Hematopoietic multipotent progenitor cell treated with erythropoietin and hydrocortisone succinate and interleukin-3 and kit ligand, for 6 days (in vitro differentiated cells): ENCODE measurements at places on chromosomes 16 and 17.

GRCh38 chr17:81865733-81866439, 5.3 kb downstream of the ARHGDIA start:
- DNase-seq: no peak

DNA sequence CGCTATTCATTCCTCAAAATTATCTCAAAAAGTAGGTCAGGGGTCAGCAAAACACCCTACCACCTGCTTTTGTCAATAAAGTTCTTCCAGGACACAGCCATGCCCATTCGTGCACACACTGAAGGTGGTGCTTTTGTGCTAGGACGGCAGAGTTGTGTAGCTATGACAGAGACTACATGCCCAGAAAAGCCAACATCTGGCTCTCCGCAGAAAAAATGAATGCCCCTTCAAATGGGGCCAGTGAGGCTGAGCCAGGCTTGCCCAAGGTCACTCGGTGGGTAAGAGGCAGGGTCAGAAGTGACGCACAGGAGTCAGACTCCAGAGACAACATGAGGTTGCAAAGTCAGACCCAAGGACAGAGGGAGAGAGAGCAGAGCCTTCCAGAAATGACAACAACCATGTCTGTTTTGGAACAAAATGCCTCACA, 200.1 kb downstream of the XYLT1 start:
- DNase-seq: no peak

GRCh38 chr17:55722742-55723487, at the start of gene TMEM100:
Gene TMEM100 (minus strand): TSS chr17:55722864. CDS start chr17:55721070, 1,794 bp downstream.
- DNase-seq: no peak

GRCh38 chr16:85137323-85138072, 25.2 kb upstream of the CIBAR2 start:
- no peak for DNase-seq

GRCh38 chr17:44258811-44259351, 9.1 kb downstream of the SLC4A1 start:
- no peak for DNase-seq

- DNase-seq: peak; percentile 25
Observed at GRCh38 chr16:3348547-3349167, 7.0 kb upstream of the OR2C1 start.

DNA sequence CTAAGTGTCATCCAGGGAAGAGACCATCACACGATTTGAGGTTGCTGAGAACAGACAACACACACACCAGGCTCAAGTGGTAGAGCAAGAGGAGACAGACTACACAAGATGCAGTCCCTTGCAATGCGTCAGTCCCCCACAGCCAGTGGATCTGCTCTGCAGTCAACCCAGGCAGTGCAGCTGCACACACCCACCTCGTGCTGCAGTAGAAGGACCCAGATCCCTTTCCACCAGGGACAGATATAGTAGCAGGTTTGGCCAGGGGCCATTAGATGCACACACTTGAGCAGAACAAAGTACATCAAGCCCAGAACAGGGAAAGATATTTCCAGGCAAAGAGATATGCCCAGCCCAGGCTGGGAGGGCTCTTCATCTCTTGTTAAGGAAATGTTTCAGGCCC, 112.9 kb downstream of the GRIN2A start:
- DNase-seq: no peak

DNA sequence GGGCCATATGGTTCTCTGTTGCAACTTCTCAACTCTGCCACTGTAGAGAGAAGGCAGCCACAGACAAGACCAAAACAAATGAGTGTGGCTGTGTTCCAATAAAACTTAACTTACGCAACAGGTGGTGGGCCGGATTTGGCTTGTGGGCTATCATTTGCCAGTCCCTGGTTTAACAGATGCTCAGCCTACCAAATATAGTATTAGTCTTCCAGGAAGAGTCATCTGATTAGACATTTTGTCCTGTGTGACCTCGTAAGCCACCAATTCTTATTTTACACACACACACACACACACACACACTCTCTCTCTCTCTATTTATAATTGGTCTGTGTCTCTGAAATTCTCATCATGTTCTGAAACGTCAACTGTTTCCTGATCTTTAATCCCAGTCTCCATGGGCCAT, 245.9 kb downstream of the XYLT1 start:
- DNase-seq: peak; percentile 84

DNA sequence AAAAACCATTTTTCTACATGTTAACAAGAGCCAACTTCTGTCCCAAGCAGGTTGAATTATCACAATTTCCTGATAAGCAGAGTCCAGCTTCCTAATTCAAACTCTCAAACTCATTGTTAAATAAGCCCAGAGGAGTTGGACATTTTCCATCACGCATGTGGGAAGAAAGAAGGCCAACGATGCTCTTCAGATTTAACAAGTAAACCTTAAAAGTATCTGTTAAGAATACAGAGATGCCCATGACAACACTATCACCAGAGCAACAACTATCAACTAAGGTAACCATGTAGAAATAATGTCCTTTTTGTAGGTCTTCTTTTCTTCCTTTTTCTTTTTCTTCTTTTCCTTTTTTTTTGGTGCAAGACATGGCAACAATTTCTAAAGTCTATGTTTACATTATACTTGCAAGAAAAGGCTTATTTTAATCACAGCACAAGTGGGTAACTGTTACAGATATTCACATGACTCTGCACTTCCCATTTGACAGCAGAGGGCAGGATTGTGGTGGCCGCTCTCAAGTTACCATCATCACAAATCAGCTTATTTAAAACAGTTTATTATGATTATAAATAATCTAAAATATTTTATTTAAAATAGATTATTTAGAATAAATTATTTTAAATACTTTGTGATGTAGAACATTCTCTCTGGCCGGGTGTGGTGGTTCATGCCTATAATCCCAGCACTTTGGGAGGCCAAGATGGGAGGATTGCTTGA, 35.7 kb upstream of the DHRS7B start:
- peak; percentile 23 for DNase-seq

DNA sequence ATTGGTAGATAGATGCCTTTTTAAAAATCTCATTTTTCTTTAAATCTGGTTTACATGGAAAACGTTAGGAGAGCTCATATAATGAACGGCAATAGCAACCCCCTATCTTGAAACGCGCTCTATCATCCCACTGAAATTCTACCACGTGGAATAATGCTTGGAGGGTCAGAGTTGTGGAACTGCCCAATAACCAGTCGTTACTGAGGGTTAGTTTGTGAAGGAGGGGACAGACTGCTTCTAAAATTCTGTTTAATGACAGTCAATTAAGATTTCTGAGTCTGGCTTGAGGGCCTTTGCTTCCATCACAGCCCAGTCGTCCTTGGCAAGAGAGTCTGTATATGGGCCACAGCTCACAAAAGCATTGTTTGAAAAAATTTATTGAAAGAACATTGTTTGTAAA, 482 bp downstream of the IRF8 start:
- no peak for DNase-seq

DNA sequence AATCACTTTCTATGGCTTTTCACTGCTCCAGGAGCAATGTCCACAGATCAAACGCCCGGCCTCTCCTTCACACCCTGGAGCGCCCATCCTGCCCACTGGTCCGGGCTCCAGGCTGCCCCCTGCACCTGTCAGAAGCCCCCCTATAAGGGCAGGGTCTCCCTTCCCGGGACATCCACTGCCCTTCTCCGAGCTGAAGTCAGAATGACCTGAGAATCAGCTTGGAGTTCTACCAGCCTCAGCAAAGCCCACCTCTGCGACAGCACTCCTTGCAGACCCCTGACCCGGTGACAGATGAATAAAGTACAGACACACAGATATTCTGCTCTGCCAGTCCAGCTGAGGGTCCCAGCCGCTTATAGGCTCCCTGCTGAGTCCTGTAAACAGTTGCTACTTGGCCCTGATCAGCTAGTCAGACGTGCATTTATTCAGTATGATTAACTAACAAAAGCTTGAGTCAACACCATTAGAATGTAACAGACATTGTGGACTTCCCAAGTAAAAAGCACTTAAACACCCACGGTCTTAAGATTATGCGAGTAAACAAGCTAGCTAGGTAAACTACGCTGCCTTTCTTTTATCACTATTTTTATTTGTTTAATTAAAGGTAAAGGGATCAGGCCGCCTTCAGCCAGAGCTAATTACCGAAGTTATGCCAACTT, 4.8 kb downstream of the SLC7A5 start:
- no peak for DNase-seq

GRCh38 chr17:4443476-4443875, 9.7 kb downstream of the SPNS3 start:
- DNase-seq: no peak

DNA sequence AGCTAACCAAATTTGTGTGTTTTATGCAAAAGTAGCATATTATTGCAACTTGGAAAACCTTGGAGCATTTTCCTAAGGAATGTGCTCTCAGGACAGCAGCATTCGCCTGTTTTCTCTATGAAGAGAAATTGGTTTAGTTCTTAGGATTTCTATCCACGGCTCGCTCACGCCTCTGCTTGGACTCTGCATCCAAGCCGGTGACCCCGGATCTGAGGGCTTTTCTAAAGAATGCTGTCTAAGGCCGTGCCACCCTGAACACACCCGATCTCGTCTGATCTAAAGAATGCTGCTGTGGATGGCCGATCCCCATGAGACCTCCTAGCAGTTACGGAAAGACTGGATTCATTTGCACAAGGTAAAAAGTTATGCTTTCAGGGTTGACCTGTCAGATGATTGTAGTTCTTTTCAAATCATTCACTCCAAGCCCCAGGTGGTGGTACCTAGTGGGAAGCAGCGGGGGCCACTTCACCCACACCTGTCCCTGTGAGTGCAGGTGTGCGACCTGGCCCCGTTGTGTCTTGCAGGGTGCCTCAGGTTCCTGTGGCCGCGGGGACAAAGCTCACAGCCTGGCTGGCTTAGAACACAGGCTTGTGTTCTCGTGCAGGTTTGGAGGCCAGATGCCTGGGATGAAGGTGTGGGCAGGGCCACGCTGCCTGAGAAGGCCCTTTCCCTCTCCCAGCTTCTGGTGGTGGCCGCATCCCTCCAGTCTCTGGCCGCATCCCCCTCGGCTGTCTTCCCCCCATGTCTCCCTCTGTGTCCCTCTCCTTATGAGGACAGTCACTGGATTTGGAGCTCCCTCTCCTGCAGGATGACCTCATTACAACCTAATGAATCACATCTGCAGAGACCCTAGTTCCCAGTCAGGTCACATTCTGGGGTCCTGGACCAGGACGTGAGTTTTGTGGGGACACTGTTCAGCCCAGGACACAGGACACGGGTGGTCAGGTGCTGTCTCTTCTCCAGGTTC, 71.1 kb downstream of the BANP start:
- DNase-seq: no peak

DNA sequence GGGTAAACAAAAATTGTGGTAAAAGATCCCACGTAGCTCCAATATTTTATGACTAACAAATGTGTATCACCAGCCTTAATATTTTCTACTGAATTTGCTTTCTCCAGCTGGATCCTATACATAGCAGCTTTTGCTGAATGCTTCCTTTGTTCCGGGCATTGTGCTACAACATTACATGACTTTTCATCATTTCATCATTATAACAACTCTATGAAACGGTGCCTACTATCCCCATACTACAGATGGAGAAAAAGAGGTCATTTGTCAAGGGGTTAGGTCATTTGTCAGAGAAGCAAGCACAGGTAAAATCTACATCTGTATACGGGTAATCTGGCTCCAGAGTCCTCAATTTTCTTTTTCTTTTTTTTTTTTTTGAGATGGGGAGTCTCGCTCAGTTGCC, 74.3 kb downstream of the KANSL1 start:
- no peak for DNase-seq

DNA sequence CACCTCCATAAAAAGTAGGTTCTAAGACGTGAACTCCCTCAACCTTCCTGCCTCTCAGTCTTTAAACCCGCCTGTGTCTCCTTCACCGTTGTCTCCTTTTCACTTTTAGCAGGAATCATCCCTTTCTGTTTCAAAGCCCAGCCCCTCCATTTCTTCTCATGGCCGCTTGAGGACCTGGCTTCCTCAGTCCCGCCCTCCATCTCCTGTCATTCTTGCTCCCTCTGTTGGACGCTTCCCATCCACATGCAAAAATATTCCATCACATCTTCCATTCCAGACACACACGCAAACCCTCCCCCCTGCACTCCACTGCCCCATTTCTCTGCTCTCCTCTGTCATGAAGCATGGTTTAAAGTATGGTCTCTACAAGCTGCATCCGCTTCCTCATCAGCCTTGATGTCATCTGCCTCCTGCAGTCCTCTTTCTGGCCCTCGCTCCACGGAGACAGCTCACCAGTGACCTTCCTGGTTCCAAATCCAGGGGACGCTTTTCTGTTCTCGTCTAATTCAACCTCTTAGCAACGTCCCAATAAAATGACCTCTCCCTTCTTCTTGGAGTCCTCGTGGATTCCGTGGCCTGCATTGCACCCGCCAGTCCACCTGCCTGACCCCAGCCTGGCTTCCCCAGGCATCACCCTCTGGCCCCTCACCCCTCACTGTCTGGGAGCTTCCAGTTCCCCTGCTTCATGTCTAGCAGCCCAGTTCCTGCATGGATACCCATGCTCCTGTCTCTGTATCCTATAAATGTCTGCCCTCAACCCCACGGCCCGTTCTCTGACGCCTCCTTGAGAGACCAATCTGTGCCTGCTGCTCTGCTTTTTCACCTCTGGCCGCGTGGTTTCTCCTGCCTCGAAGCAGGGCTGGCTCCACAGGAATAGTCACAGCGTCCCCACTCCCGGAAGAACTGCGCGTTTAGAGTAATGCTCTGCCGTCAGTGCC, 26.2 kb downstream of the ANKRD40 start:
- peak; percentile 73 for DNase-seq

DNA sequence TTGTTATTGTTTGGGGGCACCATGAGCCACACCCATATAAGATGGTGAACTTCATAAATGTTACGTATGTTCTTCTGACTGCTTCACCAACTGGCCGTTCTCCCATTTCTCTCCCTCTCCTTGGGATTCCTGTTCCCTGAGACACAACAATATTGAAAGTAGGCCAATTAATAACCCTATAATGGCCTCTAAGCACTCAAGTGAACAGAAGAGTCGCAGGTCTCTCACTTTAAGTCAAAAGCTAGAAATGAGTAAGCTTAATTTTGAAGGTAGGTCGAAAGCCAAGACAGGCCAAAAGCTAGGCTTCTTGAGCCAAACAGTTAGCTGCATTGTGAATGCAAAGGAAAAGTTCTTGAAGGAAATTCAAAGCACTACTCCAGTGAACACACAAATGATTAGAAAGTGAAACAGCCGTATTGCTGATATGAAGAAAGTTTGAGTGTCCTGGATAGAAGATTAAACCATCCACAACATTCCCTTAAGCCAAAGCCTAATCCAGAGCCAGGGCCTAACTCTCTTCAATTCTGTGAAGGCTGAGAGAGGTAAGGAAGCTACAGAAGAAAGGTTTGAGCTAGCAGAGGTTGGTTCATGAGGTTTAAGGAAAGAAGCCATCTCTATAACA, 25.8 kb downstream of the HLF start:
- no peak for DNase-seq

GRCh38 chr17:77124192-77124889, 16.4 kb upstream of the SEC14L1 start:
- peak; percentile 49 for DNase-seq

GRCh38 chr16:70739389-70739788, 53.5 kb upstream of the MTSS2 start:
- no peak for DNase-seq
